ENCODE measurements at places on chromosomes 6 and 20. TPM values are rescaled to one million over a fixed set of nuclear protein-coding genes. Genes with fewer than 3 reads are reported as not detected.

Gene PXDC1
- 0.30 TPM for total RNA-seq

- no peak for DNase-seq
These were observed 23.4 kb downstream of the SCML4 start for GRCh38 chr6:107800564-107801164.

GRCh38 chr20:21575981-21576740, 62.3 kb upstream of the NKX2-2 start:
- DNase-seq, result no peak

Gene ALDH5A1
- total RNA-seq, result 11.7 TPM
